ENCODE measurements at places on chromosomes 1 and 21. TPM values are rescaled to one million over a fixed set of nuclear protein-coding genes. Genes with fewer than 3 reads are reported as not detected.

- DNase-seq: no peak
Observed at GRCh38 chr1:183562701-183563100, 27.6 kb downstream of the NCF2 start.

DNA sequence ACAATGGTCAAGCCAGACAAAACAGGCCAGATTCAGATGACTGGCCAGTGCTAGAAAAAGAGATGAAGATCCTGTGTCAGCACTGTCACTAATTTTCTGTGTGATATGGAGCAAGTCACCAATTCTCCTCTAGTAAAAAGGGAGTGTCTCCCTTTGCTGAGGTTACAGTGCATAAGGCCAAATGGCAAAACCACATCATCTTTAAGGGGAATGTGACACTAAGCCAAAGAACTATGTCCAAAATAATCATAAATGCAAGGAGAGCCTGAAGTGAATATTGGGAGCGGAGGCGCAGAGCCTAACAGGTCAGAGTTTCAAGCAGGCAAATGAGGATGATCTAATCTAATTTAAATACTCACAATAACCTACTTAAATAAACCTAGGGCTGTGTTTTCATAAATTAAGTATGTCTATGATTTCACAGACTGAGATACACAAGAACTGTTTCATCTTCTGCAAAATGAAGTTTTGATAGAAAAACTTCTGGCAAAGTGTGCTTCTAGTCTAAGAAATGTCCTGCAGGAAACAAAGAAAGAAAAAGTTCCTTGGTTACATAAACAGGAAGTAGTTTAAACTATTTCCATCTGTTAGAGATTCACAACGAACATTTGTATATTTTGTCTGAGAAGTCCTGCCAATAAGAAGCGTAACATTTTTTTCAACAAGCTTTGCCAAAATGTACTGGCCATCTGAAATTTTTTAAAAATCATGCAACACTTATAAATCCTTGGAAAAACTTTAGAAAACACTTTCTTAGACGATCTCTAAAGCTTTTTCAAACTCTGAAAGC is 290.2 kb downstream of the LRRC40 start:
- DNase-seq: no peak

GRCh38 chr1:204368996-204369726 is 9.4 kb upstream of the PLEKHA6 start:
- no peak for DNase-seq

DNA sequence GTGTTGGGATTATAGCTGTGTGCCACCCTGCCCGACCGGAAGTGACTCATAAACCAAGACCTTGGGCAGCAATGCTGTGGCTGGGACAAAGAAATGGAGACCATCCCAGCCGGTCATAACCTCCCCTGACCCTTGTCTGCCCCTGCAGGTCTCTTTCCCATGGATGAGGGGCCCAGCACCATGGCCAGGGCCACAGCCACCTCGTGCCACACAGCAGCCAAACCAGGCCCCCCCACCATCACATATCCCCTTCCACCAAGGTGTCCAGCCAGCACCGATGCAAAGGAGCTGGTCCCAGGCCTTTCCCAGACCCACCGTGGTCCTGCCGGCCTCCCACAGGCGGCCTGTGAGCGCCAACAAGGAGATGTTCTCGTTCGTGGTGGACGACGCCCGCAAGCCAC is 42.2 kb downstream of the FHAD1 start:
- no peak for DNase-seq

GRCh38 chr1:7036386-7036785 is 251.1 kb downstream of the CAMTA1 start:
- DNase-seq: no peak

DNA sequence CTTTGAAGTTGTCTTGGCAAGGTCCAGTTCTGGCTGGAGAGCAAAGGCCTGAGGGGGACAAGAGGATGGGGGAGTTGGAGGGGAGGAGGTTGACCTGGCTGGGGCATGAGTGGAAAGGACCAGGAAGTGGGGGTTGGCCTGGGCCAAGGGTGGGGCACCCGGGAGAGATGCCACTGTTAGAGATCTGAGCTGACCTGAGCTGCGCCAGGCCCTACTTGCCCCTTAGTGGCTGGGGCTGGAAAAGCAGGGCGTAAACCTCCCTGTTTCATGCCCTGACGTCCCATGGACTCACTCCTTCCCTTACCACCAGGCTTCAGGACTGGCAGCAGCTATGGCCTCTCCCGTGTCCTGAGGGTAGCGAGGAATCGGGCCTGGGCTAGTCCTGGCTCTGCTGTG is 16.9 kb downstream of the FAAH start:
- no peak for DNase-seq

DNA sequence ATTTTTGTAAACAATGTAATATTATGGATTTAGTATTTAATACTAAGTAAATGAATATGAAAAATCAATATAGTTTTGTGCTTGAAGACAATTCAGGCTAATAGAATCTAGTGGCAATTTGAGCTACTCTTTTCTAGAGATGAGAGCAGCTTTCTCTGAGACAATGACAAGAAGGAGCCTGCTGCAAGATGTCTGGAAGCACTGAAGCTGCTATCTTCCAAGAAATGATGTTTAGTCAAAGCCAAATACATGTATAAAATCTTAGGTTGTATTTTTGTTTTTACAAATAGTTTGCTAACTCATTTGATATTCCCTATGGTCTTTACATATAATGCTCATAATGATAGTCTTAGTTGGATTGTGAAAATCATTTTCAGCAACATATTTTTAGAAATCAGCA is 103.9 kb upstream of the COL24A1 start:
- no peak for DNase-seq

DNA sequence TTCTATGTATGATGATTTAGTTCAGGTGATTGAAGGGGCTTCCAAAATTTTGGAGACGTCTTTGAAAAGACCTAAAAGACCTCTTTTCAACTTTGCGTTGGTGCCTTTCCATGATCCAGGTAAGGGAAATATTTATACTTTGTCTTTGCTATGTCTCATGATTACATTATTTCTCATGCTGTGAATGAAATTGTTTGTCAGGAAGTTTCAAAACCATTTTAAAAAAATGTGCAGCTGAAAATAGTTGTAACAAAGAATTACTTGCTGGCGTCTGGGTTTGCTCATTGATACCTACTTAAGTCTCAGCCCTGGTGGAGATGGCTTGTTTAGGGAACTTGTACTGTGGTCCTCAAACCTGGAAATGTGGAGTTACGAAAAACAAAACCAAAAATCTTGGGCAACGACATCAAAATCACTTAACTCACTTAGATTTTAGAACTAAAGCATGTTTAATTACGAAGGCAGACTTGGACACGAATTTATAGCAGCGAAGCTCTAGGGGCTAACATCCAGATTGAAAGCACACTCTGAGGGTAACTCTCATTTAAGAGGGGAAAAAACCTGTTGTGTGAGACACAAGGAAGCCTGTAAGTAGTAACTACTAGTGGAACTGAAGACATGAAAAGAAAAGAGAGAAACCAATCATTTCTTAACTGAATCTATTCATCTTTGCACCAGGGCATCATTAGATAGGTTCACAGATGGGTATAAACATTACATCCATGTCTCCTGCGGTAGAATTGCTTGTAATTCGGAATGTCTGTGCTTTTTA is 924 bp downstream of the HMCN1 start:
- no peak for DNase-seq

DNA sequence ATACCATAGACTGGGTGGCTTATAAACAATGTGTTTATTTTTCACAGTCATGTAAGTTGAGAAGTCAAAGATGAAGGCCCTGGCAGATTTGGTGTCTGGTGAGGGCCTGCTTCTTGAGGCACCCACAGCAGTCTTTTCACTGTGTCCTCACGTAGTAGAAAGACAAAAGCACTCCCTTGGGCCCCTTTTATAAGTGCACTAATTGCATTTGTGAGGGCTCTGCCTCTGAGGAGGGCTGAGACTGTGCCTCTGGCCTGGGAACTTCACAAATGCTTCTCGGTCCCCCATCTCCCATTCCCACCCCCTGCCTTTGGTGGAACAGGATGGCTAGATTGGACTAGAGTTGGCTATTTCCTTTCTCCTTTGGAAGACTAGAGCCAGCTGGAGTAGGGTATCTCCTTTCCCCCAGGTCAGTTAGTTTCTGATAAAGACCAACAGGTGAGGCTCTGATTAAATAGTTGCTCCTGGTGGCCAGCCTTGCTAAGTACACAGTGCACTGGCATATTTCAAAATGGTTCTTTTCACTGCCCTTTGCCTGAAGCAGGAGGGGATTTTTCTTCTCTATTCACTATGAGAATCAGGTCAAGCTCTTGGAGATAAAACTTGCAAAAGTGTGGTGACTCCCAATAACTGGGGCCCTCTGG is 82.9 kb downstream of the PLPPR4 start:
- no peak for DNase-seq

Gene MROH7
- 14.3 TPM for total RNA-seq

Gene OXCT2
- total RNA-seq: 1.3 TPM

Data from cardiac septum (tissue), 1 donor.